ENCODE measurements at places on chromosomes 7 and 10. TPM values are rescaled to one million over a fixed set of nuclear protein-coding genes. Genes with fewer than 3 reads are reported as not detected.

- H3K27me3 ChIP-seq, result no peaks in the 10 kb centered on the region
- H3K36me3 ChIP-seq, result no peaks in the 10 kb centered on the region
- no peak for DNase-seq
Observed at GRCh38 chr10:107814865-107815487, 650.5 kb upstream of the SORCS1 start.

Gene SLC39A12
- not detected for total RNA-seq

DNA sequence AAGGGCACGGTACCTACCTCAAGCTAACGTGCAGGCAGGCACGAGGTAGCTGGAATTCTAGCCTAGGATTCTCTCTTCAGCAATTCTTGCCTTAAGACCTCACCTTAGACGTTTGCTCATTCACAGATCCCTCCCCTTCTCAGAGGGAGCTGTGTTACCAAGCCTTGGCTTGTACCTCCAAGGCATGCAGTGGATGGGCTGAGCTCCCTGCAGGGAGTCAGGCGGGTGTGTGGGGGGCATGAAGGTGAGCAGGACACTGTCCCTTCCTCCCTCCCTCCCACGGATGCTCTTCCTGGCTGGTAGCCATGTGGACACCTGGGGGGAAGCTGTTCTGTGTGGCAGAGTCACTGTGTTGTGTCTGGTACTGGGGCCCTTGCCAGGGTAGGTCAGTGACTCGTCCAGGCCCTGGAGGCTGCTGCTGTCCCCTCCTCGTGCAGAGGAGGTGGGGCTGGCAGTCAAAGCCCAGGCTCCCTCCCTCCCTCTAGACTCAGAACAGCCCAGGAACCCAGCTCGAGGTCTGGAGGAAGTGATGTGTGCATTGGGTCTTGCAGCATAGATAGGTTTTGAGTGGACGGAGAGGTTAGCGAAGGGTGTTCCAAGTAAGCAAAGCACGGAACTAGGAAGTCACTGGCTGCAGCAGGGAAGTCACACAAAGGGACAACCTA lies 222.2 kb upstream of the SH2B2 start:
- DNase-seq, result no peak
- H3K27me3 ChIP-seq, result no peaks in the 10 kb centered on the region
- H3K27ac ChIP-seq, result no peak overlapping the region
- no peaks in the 10 kb centered on the region for H3K4me1 ChIP-seq

DNA sequence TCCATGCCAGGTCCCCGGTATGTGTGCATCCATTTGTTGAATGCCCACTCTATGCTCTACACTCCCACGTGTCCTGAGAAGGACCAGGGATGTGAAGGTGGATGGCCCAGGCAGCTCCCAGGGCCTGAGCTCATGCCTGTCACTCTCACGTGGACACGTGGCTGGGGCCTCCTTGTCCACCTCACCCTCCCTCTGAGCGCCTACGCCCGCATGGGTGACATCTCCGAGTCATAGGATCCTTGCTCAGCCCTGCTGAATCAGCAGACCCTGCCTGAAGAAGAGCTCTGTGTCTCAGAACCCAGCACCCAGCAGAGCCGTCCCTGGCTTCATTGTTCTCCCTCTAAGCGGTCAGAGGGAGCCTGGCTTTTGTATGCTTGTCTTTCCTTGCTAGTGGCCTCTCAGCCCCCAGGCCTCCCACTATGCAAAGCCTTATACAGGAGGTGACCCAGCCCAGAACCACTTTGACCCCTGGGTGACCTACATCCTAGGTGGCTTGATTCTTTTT lies 107.9 kb upstream of the PPIF start:
- peaks cover 4% of the 10 kb centered on the region for H3K36me3 ChIP-seq
- no peaks in the 10 kb centered on the region for H3K27me3 ChIP-seq
- no peak overlapping the region for H3K4me3 ChIP-seq
- no peak overlapping the region for H3K27ac ChIP-seq

DNA sequence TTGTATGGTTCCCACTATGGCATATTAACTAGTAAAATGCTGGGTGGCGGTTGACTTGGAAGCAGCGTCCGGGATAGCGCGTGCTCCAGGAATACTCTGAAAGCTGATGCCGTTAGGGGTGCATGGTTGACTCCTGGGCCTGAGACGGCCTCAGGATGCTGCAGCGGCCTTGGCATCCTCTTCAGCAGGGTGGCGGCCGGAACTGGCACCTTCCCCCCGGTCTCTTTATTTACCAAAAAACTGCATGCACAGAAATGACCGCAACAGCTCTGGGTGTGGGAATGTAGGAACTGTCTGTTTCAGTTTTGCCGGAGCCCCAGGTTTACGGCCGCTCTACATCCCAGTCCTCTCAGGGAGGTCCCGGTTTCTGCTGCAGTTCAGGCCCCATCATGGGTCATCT lies 28.8 kb downstream of the PFKP start:
- peaks cover 52% of the 10 kb centered on the region for H3K36me3 ChIP-seq
- peak overlapping the region; percentile 94 for H3K27ac ChIP-seq
- H3K27me3 ChIP-seq, result no peaks in the 10 kb centered on the region
- peaks cover 58% of the 10 kb centered on the region for H3K4me1 ChIP-seq
- no peak for DNase-seq
- H3K4me3 ChIP-seq, result peak overlapping the region; percentile 36

DNA sequence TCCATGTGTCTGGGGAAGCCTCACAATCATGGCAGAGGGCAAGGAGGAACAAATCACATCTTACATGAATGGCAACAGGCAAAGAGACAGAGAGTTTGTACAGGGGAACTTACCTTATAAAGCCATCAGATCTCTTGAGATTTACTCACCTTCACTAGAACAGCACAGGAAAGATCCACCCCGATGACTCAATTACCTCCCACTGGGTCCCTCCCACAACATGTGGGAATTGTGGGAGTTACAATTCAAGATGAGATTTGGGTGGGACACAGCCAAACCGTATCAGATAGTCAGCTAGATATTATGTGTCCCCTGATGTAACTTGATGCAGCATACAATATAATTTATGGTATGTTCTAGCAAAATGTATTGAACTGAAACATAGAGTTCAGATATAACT lies 14.1 kb upstream of the CEP41 start:
- no peaks in the 10 kb centered on the region for H3K27me3 ChIP-seq
- no peak overlapping the region for H3K27ac ChIP-seq
- H3K36me3 ChIP-seq, result peaks cover 15% of the 10 kb centered on the region
- peaks cover 9% of the 10 kb centered on the region for H3K4me1 ChIP-seq
- DNase-seq, result no peak

Gene EPHA1
- 1.6 TPM for total RNA-seq
